Omental fat pad (tissue), 4 donors: ENCODE measurements at places on chromosomes 5 and 9.

DNA sequence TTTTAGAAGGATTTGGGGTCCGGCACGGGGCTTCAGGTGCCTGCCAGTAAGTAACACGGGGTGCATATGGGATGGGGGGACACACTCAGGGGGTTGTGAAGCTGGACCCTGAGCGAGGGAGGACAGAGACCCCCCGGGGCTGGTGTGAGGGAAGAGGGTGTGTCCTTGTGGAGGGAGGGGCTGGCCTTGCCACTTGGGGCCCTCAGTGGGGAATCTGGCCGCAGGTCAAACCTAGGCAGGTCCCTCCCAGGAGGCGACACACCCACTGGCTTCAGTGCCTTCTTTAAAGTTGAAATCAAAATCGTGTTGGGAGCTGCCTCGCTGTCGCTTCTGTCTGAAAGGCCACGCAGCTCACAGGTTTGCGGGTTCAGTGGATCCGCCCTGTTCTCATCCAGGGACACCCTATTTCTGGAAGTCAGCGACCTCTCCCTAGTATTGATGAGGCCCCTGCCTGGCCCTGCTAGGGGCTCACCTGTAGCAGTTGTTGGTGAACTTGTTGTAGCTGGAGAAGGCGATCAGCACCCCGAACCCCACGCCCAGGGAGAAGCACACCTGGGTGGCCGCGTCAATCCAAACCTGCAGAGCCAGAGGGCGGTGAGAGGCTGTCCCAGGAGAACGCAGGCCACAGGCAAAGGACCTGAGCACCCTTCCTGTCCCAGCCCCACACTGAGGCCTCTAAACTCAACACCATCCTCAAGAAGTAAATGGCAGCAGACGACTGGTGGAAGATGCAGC, 29.4 kb downstream of the SLC6A3 start:
- DNase-seq = no peak

GRCh38 chr9:95689669-95690068, 172.9 kb upstream of the PTCH1 start:
- DNase-seq = no peak

GRCh38 chr9:82223442-82223841, 234.9 kb downstream of the SPATA31D1 start:
- no peak for DNase-seq

- no peak for DNase-seq
Observed at GRCh38 chr5:122354293-122354692, 42.3 kb downstream of the SNCAIP start.

DNA sequence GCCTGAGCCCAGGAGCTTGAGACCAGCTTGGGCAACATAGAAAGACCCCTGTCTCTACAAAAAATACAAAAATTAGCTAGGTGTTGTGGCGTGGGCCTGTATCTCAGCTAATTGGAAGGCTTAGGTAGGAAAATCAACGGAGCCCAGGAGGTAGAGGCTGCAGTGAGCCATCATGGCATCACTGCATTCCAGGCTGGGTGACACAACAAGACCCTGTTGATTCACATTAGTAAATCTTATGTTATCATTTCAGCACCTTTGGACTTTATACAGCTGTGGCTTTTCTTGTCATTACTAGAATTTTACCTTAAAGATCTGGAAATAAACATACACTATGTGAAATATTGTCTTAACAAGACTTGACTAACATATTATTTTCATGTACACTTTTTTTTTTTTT, 185.0 kb downstream of the ZNF608 start:
- no peak for DNase-seq

DNA sequence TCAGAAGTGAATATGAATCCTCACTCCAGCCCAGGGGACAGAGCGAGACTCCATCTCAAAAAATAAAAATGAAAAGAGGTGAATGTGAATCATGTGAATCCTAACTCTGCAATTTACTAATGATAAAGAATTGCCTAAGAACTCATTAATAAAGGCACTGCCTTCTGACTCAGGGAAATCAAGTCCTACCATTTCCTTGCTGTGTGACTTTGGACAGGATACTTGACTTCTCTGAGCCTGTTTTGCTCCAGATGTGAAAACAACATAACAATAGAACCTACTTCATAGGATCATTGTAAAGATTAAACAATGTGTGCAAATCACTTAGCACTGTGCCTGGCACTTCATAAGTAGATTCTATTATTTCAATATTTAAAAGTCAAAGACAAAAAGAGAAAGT, 15.1 kb upstream of the PWWP2A start:
- DNase-seq = no peak

DNA sequence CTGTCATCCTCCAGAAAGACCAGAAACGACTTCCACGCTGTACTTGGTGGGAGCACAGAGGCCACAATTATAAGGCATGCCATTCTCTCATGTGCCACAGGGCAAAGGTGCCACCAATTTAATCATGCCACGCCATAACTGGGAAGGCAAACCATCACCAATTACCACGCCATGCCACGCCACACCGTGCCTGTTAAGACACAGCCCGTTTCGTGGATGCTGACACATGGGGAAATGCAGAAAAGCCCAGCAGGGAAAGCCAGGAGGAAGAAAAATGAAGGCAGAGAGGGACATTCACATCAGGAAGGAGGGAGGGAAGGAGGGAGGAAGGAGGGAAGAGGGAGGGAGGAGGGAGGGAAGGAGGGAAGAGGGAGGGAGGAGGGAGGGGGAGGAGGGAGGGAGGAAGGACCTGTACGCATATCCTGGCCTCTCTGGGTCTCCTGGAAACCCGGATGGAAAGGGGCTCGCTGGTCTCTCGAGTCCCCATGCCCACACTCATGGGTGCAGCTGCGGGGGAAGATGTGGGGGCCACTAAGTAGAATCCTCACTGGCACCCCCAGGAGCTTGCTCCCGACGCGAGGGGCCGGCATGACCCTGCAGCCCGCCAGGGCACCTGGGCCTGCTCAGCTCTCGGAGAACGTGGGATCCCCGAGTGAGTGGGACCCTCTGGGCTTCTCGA, 61.7 kb upstream of the UBAC1 start:
- DNase-seq = no peak

DNA sequence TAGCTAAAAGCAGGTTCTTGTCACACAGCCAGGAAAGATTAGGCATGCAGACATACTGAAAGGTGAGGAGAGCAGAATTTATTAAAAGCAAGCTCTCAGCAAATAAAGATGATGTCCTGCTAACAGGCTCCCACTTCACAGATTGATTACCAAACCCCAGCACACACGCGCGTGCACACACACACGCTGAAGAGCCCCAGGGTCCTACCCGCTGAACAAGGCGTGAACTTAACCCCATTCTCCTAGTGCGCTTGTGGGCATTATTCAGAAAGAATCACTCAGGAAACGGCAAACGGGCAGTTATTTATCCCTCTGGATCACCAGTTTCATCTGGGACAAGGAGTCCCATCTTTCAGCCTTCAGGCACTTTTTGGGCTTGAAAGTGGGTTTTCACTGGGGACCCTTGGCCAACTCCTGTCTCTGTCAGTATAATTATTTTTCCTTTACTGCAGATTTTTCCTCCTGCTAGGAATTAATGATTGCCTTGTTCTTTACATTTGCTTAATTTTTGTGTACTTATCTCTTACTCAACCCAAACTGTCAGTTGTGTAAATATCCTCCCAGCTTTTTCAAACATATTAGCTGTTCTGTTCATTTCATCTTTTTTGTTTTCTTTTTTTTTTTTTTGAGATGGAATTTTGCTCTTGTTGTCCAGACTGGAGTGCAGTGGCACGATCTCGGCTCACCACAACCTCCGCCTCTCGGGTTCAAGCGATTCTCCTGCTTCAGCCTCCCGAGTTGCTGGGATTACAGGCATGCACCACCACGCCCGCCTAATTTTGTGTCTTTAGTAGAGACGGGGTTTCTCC, 92.6 kb downstream of the RIC1 start:
- no peak for DNase-seq

- no peak for DNase-seq
Observed at GRCh38 chr5:68545636-68546295, 330.2 kb downstream of the PIK3R1 start.

DNA sequence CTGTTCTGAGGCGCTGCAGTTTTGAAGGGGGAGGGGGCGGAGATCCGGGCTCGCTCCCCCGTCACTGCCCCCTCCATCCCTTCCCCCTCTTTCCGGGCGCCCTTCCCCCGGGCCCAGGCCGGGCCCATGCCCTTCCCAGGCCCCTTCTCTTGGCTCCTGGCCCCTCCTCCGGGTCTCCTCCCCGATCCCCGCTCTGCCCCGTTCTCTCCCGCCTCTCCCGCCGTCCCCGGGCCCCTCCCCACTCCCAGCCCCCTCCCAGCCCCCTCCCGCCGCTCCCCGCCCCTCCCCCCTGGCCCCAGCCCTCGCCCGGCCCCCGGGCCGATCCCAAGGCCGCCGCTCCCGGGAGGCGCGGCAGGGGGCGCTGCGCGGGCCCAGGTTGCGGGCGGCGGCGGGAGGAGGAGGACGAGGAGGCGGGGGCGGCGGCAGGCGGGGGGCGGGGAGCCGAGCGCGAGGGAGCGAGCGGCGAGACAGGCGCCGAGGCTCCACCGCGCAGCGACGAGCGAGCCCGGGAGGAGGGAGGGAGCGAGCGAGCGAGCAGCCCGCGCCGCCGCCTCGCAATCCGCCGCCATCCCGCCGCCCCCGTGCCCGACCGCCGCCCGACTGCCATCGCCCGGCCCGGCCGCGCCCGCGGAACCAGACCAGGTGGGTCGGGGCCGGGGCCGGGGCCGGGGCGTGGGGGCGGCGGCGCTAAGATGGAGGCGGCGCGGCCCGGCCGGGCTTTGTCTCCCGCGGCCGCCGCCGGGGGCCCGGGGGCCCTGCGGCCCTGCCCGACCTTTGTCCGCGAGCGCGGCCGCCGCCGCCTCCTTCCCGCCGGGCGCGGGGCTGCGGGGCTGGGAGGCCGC, at the start of gene PRRC2B:
Gene PRRC2B, plus strand, starts transcription at position 465 of the 842 bp plus-strand sequence. CDS start 36,059 bp downstream, outside the sequence.
- DNase-seq = peak; percentile 60

DNA sequence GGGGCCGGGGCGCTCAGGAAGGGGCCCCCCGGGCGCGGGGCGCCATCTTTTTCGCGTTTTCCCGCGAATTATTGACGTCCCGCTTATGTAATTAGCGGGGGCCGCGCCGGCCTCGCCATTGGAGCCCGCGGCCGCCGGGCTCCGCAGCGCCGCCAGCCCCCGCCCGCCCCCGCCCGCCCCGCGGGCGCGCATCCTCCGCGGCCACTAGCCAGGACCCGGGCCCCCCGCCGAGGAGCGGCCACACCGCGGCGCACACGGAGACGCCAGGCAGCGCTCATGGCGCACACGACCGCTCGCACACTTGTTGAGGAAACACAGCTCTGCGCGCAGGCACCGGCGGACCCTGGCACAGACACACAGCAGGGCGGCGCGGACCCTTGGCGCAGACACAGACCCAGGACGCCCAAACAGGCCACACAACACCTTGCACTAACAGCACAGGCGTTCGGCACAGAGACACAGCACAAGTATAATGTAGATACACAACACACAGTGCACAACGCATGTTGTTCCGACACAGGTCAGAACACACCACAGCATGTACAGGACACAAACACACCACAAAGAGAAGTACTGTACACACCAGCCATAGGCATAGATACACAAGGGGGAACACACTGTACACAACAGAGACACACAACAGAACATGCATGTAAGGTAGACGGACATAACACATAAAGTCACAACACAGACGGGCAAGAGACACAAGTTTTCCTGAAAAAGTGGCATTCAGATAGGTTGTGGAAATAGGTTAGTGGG, 467 bp upstream of the PHF19 start:
- no peak for DNase-seq

GRCh38 chr5:82019342-82020138, 47.7 kb downstream of the ATG10 start:
- no peak for DNase-seq

DNA sequence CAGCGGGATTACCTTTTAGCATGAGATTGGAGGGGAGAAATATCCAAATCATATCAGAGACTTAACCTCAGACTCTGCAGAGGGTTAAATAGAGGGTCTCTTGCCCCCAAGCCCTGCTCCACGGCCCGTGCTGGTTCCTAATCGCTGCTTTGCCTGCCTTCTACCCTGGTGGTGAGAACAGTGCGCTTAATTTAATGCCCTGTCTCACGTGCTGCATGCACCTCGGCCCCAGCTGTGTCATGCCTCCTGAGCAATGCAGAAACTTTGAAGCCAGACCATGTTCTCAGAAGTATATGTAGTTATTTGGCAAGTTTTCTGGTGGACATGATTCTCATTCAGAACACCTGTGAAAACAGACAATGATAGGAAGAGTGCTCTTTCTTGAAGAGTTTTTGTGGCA, 1.4 kb downstream of the OTULIN start:
- no peak for DNase-seq

DNA sequence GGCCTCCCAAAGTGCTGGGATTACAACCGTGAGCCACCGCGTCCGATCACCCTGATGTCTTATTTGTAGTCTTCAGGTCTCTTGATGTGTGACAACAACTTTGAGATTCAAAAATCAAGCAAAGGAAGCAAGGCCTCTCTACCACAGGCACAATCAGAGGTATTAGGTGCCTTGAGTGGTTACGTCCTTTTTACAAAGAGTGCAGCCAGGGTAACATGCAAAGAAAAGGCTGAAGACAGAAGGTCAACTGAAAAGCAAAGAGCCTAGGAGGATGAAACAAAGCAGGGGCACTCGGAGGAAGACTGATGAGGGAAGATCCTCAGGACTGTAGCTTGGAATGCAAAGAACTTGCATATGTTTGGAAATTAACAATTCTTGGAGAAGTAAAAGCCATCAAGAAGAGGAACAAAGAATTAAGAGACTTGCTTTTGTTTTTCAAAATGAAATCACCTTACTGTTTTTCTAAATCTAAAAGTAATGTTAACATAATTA, 362.1 kb downstream of the EBF1 start:
- no peak for DNase-seq

GRCh38 chr9:108865037-108865436, 3.0 kb downstream of the ACTL7A start:
- no peak for DNase-seq

GRCh38 chr5:107294669-107295068, 376.1 kb downstream of the EFNA5 start:
- DNase-seq = no peak

GRCh38 chr9:126678989-126679388, 65.3 kb downstream of the LMX1B start:
- no peak for DNase-seq

DNA sequence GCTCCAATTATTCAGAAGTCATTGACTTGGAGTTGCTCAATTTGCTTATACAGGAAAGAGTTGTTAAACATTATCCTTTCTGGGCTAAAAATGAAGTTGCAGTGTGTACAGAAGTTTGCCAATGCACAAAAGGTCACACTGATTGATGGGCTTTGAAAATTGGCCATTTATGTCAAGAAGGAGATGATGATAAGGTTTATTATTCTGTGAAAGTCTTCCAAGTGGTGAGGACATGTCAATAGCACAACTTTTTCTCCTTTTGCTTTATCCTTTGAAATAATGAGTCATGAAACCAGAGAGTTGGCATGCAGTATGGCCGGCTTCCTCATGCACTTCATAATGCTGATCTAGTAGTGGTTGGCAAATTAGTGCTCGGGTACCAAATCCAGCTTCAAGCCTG, 848.5 kb upstream of the WWC1 start:
- no peak for DNase-seq

GRCh38 chr9:91942201-91942600, 7.8 kb downstream of the ROR2 start:
- DNase-seq = no peak

DNA sequence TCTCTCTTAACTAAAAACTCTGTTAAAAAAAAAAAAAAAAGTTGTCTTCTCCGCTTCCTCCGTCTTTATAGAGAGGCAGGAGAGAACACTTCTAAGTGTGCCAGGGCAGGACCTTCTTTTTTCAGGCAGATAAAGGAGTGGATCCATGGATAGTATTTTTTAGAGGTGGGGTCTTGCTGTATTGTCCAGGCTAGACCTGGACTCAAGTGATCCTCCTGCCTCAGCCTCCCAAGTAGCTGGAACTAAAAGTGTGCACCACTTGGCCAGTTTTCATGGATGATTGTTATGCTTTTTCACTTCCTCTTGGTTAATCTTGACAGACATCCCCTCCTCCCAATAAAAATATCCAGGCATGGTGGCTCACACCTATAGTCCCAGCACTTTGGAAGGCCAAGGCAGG, 20.0 kb upstream of the GNE start:
- DNase-seq = no peak
